ENCODE measurements at places on chromosomes 6 and 20.

- DNase-seq, result no peak
Measured at GRCh38 chr20:35467339-35468224, 12.2 kb downstream of the CEP250 start.

GRCh38 chr6:150967381-150967780, 101.9 kb downstream of the MTHFD1L start:
- DNase-seq, result no peak

DNA sequence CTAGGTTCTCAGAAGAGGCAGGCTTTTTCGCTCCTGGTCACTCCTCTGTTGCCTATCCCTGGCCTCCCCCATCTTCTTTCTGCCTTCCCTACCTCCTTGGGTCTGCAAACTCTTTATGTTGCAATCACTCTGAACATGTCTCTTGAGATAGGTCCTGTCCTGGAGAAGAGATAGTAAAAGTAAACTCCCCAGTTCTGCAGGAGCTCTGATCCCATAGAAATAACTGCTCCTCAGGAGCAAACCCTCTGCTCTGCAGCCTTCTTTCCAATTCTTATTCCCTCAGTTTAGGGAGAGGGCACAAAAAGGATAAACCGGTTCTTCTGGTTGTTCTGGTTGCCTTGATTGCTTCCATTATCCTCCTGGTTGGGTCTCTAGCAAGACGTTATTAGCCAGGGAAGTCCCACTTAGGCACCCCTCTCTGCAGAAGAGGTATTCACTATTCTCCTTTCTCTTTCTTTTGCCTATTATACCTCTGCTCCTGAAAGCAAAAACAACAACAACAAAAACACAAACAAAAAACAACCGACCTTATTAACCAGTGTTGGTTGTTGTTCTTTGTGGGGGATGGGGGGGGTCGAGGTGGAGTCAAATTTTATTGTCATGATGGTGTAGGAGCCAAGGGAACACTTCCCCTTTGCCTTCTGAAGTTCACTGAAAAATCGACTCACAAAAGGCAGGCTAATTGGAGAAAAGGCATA, 973 bp downstream of the TRIM38 start:
- peak; percentile 19 for DNase-seq

- DNase-seq, result no peak
Measured at GRCh38 chr6:5213836-5214235, 46.9 kb downstream of the LYRM4 start.

GRCh38 chr20:58921564-58921963, 59.5 kb upstream of the NELFCD start:
- no peak for DNase-seq

DNA sequence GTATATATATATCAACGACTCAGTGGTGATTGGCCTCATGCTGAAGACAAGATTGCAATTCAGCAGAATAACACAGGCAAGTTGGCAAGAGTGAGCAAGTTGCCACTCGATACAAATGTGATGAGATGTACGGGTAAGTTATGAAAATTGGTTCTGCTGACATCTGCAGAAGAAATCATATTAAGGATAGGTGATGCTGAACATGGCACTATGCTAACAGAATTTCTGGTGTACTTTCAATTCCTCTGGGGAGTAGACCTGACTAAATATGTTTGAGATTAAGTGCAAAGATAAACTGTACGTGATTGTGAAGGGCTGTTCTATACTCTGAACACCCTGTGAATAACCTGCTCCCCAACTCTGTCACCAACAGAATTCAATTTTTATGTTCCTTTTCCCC, 758.2 kb downstream of the TBC1D32 start:
- DNase-seq, result no peak

DNA sequence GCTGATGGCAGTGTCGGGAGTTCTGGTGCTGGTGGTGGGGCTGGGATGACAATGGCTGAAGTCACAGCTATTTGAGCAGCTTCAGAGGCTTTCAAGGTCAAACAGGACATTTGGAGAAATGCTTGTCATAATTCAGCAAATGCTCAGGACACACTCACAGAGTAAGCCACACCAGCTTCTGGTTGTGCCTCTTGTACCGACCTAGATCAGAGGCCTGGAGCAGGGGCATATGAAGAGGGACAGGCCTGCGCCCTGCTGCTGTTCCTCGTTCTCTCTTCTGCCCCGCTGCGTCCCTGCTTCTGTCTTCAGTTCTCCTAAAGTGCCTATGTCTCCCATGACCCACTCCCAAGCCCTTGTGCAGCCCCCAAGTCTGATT, 893 bp upstream of the PGC start:
- DNase-seq, result no peak

- no peak for DNase-seq
Measured at GRCh38 chr6:86775893-86776292, 161.4 kb upstream of the HTR1E start.

DNA sequence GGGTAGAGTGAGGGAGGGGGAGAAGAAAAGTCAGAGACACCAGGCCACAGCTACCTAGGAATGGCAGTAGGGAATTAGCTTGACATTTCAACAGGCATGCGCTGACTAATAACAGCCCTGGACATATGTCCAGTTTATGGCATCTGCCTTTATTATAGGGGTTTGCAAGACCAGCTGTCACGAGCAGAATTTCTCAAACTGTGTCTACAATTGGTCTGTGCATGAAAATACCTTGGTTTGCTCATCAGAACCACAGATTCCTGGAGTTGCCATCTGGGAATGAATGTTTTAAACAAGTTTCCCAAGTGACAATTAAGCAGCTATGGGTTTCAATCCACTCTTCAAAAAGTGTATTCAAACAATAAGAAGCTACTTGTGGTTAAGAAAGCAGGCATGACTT, 110.3 kb upstream of the ENPP5 start:
- DNase-seq, result no peak

- peak; percentile 76 for DNase-seq
Measured at GRCh38 chr20:51326201-51326819, 216.2 kb downstream of the NFATC2 start.

DNA sequence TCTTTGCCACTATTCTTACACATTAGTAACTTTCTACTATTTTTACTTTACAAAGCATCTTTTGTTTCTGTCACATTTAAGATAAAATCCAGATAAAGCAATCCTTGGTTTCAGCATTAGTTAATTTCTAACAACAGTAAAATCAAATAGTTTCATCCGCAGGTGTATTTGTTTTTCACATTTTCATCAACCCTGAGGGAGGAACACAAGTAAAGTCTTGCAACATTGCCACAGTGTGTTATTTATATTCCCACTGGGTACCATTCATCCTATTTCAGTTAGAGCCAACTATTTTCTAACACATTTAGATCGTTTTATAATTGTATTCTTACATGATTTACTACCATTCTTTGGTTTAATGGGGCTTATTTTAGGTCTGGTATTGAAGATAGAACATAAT, 908.7 kb upstream of the CITED2 start:
- DNase-seq, result no peak

GRCh38 chr20:2163757-2164156, 62.1 kb downstream of the STK35 start:
- DNase-seq, result no peak

DNA sequence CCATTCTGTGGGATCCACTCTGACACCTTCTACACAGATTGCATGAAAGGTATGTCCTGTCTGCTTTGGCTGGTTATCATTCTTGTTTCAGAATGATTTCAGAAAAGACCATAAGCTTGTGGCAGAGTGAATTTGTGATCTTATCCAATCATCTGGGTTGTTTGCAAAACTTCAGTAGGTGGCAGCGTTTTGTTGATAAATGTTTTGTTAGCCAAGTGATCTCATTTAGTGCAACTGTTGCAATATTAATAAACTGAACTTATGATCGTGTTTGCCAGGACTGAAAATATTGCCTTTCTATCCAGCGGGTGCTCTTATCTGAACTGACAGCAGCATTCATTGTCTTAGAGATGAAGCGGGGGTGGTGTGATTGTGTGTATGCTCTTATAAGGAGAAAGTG, 613.2 kb upstream of the NOX3 start:
- DNase-seq, result no peak

DNA sequence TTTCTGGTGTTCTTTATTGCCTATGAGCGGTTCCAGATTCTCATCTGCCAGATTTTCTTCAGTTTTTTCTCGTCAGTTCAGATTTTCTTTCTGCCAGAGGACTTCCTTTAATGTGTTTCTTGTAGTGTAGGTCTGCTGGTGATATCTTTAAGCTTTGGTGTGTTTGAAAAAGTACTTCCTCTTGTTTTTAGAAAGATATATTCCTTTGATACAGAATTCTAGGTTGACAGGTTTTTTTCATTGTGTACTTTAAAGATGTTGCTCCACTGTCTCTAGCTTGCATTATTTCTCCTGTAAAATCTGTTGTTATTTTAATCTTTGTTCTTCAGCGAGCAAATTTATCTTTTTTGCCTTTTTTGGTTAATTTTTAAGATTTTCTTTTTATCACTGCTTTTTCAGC, 36.9 kb downstream of the ASXL1 start:
- DNase-seq, result no peak

GRCh38 chr6:111585974-111586315, 19.7 kb downstream of the TRAF3IP2 start:
- DNase-seq, result no peak

DNA sequence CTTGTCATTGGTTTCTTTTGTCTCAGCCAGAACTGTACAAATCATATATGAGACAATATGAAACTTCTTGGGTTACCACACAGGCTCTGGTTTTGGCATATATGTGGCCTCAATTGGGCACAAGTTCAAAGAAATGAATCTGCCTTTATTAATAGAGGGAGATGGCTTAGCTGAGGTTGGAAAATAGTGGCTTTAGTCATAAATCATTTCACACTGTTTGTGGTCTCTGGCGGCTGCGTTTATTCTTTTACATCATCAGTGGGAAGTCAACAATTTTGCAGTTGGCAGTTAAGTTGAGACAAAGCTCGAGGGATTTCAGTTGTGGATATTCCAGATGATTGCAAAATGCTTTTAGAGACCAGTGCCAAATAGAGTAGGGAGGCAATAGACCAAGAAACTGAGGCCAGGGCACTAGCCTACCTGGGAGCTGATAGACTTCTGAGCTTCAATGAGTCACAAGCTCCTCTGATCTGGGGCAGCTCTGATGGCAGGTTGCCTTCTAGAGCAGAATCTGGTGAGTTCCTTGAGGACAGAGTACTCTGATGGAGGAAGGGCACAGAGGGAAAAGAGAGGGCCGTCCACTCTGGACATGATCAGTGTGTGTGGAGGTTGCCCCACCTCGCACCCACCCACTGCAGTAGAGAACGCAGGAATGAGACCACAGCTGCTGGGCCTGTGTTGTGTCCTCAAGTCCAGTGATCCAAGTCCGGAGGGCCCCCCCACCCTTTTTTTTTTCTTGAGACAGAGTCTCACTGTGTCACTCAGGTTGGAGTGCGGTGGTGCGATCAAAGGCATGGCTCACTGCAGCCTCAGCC, 73.5 kb downstream of the ARMC2 start:
- no peak for DNase-seq

DNA sequence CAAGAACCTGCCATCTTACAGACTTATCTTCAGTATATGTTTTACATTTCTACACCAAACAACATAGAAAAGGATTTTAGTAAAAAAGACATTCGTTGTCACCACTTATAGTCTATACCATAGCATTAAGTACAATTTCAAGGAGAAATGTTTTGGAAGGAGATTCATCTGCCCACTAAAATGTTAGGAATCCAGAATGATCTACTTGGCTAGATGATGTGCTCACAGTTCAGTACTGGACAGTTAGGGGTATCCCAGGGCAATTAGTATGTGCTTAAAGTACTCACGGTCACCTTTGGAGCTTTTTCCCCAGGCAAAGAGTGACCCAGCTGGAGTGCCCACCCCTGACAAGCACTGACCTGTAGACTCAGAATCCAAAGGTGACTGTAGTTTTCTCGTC, 222.9 kb downstream of the SLC24A3 start:
- DNase-seq, result no peak

DNA sequence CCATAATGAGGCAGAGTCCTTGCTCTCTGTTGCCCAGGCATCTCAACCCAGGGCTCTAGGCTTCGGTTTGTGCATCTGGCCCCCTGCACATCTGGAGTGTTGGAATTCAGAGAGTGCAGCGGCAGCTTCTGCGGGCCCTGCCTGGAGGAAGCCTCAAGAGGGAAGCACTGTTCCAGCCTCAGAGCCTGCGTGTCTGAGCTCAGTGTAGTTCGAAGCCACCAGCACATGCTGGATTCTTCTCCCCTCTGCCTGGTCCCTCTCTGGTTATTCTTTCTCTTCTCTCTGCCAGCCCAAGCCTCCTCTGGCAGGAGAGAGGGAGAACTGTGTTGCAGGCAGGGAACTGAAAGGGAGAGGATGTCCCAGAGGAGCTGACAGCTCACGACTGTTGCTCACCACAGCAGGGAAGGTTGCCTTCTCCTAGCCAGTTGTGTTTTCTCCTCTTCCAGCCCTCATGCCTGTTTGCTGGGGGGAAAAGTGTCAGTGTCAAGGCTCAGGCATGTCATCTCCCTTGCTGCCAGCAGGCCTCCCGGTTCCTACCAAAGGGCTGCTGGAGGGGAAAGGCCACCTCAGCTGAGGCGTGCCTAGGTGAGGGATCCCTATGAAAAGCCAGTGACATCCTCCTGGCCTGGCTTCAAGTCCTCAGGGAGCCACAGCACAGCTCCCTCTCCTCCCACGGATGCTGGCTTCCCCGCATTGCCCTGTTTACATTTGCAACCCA, 126.0 kb upstream of the LRFN2 start:
- peak; percentile 27 for DNase-seq

GRCh38 chr6:17703256-17703694, 3.5 kb downstream of the NUP153 start:
- no peak for DNase-seq

DNA sequence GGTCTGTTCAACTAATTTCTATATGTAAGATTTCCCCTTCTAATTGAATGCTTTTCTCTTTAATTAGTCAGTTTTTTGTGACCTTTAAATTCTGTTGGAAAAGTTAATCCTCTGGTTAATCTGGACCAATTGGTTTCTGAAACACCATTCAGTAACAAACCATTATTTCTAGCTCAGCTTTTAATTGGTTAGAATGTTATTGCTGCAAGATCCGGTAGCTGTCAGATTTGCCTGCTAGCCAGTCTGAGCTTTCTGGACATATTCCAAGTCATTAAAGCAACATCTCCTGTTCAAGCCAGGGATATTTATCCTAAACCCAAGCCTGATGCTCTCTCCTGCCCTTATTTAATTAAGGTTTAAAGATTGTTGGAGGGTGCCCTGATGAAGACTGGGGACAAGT, 55.1 kb upstream of the FBXL4 start:
- no peak for DNase-seq

DNA sequence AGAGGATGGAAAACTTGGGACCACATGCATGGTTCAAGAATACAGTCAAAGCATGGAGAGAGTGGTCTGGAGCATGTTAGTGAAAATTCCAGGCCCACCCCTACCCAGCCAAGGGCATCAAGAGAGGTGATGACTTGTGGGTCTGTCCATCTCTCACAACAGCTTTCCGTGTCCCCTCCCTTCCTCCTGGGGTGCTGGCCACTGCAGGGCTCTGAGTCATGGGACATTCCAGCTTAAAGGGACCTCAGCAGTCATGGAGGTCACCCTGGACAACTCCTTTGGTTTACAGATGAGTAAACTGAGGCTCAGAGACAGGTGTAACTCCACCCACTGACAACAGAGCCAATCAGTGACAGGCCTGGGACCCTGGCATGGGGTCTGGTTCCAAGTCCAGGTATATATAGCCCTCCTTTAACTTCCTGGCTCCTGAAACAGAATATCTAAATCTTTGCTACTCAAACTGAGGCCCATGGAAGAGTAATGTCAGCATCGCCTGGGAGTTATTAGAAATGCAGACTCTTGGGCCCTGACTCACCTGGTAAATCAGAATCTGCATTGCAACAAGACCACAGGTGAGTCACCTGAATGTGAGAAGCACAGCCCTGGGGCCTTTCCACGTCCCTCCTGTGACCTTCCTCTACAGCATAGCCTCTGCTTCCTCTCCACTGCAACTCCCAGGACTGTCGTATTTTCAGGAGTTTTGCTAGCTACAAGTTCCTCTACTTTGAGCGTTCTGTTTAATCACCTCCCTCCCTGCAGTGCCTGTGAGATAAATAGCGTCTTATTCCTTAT, 170.2 kb downstream of the ZDHHC14 start:
- DNase-seq, result no peak

All from WTC11 (cell line).